Upper lobe of left lung (tissue), 6 donors: ENCODE measurements at places on chromosomes 16 and 17. TPM values are rescaled to one million over a fixed set of nuclear protein-coding genes. Genes with fewer than 3 reads are reported as not detected.

DNA sequence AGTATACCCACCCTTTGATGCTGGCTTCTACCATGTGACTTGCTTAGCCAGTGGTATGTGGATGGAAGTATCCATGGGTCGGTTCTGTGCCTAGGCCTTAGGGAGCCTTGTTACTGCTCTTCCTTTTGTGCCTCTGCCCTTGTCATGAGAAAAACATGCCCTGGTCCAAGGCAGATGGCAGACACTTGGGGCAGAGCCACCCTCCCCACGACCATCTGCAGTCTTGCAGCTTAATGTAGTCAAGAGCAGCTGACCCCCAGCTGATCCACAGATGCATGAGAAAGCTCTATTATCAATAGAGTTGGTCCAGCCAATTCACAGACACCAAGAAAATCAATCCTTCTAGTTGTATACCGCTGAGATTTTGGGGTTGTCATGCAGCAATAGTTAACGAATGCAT, 95.7 kb downstream of the SLC39A11 start:
- no peak for DNase-seq

GRCh38 chr16:73233329-73233765, 185.4 kb upstream of the ZFHX3 start:
- DNase-seq: no peak

- DNase-seq: peak; percentile 55
These were observed 21.4 kb upstream of the APRT start for GRCh38 chr16:88833086-88833485.

GRCh38 chr16:67206838-67207248, 7.9 kb downstream of the ELMO3 start:
- no peak for DNase-seq

GRCh38 chr17:3867606-3868005, 21.6 kb upstream of the NCBP3 start:
- DNase-seq: no peak

DNA sequence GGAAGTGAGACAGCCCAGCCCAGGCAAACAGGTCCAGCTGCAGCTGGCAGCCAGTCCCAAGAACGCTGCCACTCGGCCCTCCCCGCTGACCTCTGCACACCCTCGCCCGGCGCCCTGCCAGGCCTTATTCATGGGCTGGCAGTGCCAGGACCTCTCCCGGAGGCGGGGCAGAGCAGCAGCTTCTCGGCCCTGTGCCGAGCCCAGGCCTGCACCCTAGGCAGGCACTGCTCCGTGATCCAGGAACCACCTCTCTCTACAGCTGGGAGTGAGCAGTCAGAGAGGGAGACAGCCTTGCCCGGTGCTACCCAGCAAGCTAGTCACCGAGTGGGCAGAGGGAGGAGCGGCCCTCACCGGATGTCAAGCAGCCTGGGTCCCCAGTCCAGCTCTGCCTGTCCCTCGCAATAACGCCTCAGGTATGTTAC, 79.9 kb upstream of the CBX4 start:
- peak; percentile 95 for DNase-seq

GRCh38 chr17:47847341-47848197, 3.4 kb downstream of the SP6 start:
- peak; percentile 81 for DNase-seq

DNA sequence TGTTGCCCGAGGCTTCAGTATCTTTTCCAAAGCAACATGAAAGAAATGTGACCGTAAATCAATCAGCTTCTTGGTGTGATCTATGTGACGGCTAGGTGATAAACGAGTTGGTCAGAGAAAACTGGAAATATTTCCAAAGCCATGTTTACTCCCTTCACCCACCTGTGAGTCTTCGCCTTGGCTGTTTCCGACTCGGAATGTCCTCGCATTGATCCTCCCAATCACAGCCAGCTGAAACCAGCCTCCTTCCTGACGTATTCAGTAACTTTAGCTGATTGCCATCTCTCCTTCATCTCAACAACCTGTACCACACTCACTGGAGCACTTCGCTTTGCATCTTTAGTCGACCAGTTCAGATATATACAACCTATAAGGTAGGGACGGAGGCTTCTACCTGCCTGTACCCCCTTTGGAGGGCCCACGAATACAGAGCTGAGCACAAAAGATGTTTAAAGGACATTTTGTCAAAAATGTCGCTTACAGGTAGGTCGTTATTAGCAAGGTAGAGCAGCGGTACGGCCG, 705 bp downstream of the KRABD2 start:
- no peak for DNase-seq

GRCh38 chr16:68665501-68665900, 20.4 kb downstream of the CDH3 start:
- DNase-seq: no peak

- no peak for DNase-seq
These were observed 53.7 kb downstream of the WDR45B start for GRCh38 chr17:82594571-82594970.

- DNase-seq: no peak
These were observed 32.1 kb downstream of the NKD1 start for GRCh38 chr16:50580180-50580798.

DNA sequence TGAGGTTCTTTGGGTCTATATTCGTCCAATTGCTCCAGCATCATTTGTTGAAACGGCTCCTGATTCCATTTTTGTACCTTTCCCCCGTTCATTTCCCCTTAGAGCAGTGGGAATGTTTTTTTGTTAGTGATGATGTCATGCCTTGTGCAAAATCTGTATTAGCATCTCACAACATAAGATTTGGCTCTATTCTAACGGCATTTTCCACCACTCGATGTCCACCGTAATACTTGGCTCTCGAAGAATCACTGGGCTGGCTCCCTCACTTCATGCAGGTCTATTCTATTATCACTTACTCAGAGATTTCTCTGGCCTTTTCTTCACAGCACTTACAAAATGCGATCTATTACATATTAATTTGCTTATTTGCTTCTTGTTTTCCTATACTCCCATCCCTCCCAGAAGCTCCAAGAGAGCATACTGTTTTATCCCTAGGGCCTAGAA, 571 bp upstream of the NME1 start:
- no peak for DNase-seq

DNA sequence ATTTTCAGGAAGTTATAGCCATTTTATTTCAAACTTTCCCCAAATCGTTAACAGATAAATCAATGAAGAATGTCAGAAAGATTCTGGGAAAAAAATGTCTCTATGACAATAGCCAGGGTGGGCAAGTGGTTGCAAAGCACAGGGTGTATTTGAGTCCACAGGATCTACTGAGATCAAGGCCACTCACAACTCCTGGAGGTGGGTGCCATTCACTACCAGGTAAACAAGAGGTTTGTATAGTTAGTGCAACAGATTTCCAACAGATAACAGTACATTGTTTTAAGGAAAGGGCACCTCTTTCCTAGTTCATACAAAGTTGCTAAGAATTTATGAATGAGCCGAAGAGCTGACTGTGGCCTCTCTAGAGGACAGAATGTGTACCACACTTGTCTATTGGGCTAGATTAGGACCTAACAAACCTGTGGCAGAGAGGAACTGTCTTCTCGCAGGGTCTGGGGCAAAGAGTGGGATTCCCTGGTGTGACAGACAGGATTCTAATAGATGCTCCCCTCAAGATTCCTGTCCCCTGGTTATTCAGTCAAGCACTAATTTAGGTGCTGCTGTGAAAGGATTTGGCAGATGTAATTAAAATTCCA, 52.0 kb upstream of the ZNF629 start:
- DNase-seq: no peak

DNA sequence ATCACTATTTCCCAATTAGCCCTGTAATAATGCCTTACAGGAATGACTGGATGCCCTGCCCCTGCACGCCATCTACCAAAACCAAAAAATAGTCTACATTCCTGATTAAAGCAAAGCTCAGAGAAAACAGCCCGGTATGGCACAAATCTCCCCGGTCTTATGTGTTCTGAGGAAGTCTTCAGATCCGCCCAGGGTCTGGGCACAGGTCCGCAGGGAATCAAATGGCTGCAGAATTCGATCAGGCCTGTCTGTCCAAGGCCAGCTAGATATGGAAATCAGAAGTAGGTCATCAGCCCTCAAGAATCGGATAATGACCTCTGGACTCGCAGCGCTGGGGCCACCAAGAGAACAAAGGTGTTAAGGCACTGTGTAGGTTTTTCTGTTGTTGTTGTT, 171.0 kb downstream of the ZFHX3 start:
- DNase-seq: no peak

DNA sequence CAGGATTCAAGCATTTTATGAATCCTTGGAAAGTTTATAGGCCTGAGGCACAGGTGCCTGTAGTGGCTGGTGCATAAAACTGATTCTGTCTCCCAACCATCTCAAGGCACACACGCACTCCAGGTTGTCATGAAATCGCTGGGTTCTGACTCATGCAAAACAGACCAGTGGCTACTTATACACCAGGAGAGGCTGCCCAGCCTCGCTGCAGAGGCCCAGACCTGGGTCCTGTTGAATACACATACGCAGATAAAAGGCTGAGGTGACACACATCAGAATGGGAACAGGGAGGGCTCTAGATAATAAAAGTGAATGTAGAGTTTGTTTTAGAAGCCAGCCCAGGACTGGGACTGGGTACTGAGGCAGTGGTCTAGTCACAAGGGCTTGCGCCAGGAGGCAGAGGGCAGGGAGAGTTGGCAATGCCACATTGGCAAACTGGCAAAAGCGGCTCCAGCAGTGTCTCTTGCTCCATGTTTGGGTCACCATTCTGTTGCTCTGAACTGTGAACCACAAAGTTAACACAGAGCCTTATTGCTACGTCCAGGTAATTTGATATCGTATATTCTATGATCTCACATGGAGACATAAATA, 13.6 kb downstream of the OR1D5 start:
- DNase-seq: no peak

The LAT gene
- 70.2 TPM for total RNA-seq

The ATP6V0A1 gene
- total RNA-seq: 187 TPM

The TRAPPC2L gene
- 10.9 TPM for total RNA-seq

The CLN3 gene
- 39.5 TPM for total RNA-seq

The PIGL gene
- total RNA-seq: 46.2 TPM

The RRAD gene
- total RNA-seq: 17.8 TPM
